ENCODE measurements at places on chromosomes 12 and 14.

GRCh38 chr14:88868558-88869159 is 44.2 kb downstream of the TTC8 start:
- no peak for DNase-seq

GRCh38 chr12:113416091-113416754 is 6.0 kb upstream of the SDSL start:
- DNase-seq, result no peak

DNA sequence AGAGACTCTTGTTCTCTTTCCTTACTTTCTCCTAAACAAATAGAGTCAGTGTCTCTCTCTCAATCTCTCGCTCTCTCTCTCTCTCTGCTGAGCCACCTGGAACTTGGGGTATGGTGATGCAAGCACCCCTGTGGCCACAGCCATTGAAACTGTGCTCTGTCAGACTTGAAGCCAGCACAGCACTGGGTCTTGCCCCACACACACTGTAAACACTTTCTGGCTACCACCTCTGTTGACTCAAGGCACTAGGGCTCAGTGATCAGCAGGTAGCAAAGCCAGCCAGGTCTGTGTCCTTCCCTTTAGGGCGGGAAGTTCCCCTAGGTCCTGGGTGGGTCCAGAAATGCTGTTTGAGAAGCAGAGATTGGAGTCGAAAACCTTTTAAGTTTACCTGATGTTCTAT is 125.9 kb upstream of the GARIN6 start:
- no peak for DNase-seq

- DNase-seq, result no peak
These were observed 3.1 kb downstream of the C14orf180 start for GRCh38 chr14:104582662-104583061.
